ENCODE measurements at places on chromosomes 1 and 21.

DNA sequence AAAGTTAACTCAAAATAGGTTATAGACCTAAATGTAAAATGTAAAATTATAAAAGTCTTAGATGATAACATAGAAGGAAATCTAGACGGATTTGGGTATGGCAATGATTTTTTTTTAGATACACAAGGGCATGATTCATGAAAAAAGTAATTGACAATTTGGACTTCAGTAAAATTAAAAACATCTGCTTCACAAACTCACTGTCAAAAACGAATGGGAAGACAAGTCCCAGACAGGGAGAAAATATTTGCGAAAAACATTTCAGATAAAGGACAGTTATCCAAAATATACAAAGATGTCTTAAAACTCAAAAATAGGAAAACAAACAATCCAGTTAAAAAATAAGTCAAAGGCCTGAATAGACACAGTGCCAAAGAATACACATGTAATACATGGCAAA is 9.7 kb upstream of the PTGS2 start:
- no peak for DNase-seq

DNA sequence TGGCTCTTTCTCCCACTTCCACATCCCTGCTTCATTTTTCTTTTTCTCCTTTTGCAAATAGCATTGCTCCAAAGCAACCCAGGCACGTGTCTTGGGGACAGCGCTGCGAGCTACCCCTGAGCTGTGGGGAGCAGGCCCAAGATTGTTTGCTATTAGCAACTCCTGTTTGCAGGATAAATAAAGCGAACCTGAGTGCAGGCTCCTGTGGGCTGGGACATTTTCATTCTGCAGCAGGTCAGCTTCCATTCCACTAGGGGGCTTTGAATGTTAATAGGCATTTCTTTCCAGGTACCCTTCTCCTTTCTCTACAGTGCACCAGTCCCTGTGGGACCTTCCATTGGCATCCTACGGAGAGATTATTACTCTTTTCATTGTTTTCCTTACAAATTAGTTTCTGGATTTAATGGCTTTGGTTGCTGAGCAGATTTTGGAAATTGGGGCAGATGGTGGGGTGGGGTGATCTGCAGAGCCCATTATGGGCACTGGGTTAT is 54.0 kb downstream of the OLFML3 start:
- DNase-seq, result peak; percentile 31

- DNase-seq, result peak; percentile 82
These were observed 62.6 kb downstream of the ZBTB18 start for GRCh38 chr1:244113532-244114320.

GRCh38 chr1:207128336-207128921 is 24.4 kb downstream of the C4BPA start:
- DNase-seq, result no peak

All from RPMI7951 (cell line).